LHCN-M2 (cell line): ENCODE measurements at places on chromosomes 1 and 21.
A peak's percentile ranks its signal among the peaks of the same experiment; 100 is the strongest.

DNA sequence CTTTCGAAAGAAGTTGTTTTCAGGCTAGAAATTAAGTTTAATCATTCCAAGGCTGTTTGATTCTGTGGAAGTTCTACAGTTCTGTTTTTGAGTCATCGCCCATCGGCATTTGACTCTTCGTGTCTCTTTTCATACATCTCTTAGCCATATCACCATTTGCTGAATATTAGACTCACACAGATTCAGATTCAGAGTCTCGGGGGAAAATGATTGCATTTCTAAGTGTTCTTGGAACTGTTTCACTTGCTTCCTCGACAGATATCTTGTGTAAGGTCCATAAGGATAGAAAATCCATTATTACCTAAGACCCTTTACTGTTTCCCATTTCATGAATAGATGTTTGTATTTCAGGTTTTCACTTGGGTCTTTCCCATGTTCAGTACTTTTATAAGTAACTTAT is 237.0 kb upstream of the SGIP1 start:
- no peak for DNase-seq

- no peak for DNase-seq
Observed at GRCh38 chr1:112666946-112667345, 7.5 kb upstream of the MOV10 start.

DNA sequence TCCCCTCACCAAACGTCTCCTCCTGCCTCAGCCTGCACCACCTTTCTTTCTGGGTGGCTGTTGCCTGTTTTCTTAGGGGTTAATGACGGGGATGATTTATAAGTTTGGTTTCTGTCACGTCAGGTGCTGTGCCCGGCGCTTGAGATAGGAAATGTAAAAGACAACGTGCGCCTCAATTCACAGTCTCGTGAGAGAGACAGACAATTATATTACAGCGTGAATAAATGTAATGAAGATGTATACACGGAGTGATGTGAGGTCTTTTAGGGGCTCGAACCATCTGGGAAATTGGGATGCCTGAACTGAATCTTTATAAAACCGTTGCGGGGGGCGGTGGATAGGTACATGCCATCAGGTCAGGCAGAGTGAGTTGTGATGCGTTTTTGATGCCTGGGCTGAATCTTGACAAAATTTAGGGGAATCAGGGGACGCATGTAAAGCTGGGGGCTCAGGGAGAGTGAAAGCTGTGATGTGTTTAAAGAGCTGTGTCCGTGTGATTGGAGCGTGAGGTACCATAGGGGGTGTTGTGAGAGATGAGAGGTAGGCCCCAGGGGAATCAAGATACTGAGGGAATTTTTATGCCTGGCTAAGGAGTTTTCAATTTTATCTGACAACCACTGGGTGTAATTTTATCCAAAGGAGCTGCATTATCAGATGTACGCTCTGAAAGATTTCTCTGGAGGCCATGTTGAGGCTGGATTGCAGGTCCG is 831 bp downstream of the TIPRL start:
- peak; percentile 37 for DNase-seq

DNA sequence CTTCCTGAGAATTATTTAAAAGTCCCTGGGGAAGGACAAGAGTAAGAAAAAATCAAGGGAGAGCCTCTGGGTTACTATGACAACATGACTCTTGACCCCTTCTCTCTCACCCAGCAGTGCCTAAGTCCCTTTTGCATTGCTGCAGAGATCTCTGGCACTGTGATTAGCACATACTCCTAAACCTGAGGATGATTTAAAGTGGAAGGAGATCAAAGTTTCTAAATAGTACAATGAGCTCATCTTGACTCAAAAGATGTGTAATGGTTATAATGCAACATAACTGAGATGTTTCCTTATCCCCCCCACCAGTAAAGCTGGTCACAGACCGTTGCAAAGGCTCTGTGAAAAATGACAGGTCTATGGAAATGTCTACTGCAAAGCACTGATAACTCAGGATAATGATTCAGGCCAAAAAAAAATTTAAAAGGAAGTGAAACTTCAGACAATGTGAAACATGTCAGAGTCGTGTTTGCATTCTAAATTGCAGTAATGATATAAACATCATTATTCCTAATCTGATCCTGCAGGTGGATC is 519.2 kb downstream of the KIF26B start:
- DNase-seq, result peak; percentile 5

DNA sequence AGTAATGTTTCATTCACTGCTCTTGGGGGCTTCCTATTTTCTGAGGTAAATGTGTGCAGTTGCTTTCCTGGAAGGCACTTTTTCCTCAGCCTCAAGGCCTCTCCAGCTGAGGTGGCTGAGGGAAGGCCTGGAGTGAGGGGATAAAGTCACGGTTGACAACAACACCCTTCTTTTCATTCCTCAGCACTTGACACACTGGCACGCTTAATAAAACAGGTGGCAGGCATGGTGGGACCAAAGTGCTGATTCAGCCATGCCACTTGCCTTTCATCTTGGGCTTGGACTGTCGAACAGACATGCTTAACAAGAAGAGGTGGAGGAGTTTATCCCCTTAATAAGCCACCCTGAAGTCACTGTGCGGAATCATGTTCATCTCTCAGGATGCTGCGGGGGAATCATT is 23.6 kb upstream of the GRHL3 start:
- DNase-seq, result no peak

DNA sequence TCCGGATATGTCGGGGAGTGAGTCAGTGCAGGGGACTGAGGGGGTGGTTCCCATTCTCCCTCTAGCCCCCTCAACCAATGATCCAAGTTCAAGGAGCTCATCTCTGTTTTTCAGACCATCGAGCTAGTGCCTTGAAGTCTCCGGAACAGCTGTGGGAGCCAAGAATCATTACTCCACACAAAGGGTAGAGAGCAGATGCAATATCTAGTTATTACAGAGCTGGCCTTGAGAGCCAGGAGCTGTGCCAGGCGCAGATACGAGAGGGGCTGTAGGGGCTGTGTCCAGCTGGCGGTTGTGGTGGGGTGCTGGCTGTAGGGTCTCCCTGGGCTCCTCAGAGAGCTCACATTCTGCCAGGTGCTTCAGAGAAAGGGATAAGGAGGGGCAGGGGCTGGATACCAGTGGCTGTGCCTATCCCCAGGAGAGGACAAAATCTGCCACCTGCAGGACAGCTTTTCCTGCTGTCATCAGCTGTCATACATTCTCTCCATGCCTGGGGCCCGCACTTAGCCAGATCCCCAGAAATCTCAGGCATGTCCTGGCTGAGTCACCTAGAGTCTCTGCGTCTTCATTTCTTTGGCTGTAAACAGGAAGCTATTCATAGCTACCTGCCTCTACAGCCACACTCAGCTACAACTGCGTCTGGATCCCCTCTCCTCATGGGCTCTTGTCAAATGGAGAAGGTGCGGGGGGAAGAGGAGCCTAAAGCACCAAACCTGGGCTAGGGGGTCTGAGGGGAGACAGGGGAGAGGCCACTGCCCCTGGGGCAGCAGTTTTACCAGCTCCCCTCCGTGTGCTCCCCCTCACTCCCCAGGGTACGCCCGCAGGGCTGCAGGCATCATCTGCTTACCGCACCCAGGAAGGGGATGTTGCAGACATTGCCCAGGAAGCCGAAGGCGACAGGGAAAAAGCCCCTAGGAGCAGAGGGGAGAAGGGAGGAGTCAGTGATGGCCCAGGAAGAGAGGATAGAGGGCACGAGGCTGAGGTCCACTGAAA is 2.4 kb upstream of the KISS1 start:
- peak; percentile 36 for DNase-seq

DNA sequence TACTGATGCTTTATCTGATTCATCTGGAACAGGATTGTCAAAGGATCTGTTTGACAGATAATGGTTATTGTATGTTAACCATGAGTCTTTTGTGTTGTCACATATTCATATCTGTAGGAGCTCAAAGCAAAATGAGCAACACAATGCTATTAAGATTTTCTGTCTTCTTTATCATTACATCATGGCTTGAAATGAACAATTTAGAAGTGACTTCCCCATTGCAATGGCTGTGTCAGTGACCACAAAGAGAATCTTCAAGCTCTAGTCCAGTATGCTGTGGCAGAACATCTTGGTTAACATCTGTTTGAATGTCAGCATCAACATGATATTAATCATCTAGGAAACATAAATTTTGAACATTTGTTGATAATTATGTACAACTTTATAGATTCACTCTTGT is 1148.5 kb downstream of the PLA2G4A start:
- peak; percentile 12 for DNase-seq

DNA sequence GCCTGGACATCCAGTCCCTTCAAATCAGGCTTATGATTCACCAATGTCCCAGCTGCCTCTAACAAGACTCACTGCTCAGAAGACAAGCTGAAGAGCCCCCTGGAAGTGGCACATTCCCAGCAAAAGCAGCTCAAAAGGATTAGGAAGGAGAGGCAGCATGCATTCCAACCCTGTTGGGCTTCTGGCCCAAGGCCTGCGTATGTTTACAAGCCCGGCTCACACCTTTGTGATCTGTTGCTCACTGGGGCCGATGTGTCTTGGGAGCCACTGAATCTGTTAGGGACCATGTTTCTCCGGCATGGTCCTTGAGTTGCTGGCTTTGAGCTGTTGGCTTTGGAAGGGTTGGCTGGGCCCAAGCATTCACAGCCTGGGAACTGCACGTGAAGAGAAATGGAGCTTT is 81.2 kb upstream of the C1orf174 start:
- DNase-seq, result no peak

- DNase-seq, result no peak
Observed at GRCh38 chr1:27513528-27513927, 23.6 kb upstream of the WASF2 start.

DNA sequence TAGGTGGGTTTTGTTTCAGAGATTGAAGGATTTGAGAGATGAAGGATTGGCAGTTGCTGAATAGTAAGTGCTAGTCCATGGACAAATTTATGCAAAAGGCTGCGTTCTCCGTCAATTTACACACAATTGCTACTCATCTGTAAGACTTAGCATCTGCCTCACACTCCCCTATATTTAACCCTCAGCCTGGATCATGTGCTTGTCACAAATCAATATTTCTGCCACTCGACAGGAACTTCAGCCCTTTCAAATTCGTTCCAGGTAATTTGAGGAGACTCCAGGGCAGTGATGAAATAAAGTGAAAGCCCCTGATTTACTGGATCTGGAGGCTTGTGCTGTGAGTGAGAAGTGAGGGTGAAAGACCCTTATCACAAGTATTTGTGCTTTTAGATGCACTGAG is 105.6 kb upstream of the UBE2U start:
- no peak for DNase-seq
